Central memory CD4-positive, alpha-beta T cell (primary cell): ENCODE measurements at places on chromosomes 12 and 14.
A peak's percentile ranks its signal among the peaks of the same experiment; 100 is the strongest.

DNA sequence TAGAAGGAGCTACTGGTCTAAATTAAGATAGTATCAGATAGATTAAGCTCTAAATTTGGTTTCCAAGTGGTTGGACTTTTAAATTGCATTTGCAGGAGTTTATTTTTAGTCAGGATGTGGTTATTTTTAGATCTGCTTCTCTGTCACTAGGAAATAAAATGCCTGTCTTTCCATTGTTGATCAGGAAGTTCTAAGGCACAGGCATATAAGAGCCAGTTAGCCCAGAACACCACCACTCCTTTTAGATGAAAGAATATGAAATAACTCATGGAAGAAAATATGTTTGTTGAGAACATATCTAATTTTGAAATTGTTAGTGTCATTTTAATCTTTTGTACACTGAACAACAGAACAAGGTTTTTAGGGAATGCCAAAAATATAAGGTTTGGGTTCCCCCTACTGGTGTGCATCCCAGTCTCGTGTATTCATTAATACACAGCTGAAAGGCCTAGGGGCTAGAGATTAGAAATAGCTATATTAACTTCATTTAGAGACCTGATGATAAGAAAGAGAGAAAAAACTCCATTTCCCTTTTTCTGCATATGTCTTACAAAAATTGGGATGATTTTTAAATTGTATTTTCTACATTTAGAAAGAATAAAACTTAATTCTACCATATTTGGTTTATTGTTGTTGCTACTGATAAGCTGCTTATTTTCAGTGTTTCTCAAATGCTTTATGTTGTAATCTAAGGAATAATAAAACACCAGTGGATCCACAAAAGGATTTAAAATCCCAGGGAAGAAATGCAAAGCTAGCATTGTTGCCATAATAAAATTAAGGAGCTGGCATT lies 67.2 kb downstream of the RIC8B start:
- peak; percentile 28 for DNase-seq

DNA sequence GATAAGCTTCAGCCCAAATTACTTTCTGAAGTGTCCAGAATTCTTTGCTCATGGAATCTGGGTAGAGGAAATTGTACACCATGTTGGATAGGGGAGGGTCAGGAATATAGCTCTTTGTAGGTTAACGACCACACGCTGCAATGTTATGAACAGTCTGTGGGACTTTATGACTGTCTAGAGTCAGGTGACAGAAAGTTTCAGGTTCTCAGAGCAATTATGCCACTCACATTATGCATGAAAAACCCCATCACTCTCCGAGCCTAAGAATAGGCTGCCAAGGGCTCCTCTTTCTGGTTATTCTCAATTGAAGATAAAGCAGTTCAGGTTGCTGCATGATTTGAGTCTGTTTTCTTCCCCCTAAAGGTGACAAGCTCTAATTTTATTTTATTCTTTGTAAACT lies 430.9 kb downstream of the ATP23 start:
- DNase-seq, result no peak

- no peak for DNase-seq
Observed at GRCh38 chr14:83356080-83356479, 1822.4 kb upstream of the SEL1L start.

- DNase-seq, result no peak
Observed at GRCh38 chr14:103890821-103891666, 37.2 kb upstream of the TDRD9 start.

- no peak for DNase-seq
Observed at GRCh38 chr12:129049917-129050316, 196.6 kb downstream of the GLT1D1 start.

DNA sequence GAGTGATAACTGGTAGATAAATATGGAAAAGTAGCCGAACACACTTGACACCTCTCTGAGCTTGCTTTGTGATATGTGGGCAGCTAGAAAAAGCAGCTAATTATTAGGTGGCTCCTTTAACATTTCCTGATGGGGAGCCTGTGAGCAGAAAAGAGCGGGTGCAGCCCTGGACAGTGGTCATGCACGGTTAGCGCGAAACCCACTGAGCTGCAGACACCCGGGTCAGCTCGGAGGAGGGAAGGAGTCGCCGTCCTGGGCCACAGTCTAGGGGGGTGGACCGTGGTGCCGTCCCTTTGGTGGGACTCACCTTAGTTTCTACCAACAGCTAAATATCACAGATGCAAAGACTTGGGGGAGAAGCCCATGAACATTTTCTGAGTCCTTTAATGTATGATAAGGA lies 6.6 kb downstream of the COA8 start:
- DNase-seq, result no peak

DNA sequence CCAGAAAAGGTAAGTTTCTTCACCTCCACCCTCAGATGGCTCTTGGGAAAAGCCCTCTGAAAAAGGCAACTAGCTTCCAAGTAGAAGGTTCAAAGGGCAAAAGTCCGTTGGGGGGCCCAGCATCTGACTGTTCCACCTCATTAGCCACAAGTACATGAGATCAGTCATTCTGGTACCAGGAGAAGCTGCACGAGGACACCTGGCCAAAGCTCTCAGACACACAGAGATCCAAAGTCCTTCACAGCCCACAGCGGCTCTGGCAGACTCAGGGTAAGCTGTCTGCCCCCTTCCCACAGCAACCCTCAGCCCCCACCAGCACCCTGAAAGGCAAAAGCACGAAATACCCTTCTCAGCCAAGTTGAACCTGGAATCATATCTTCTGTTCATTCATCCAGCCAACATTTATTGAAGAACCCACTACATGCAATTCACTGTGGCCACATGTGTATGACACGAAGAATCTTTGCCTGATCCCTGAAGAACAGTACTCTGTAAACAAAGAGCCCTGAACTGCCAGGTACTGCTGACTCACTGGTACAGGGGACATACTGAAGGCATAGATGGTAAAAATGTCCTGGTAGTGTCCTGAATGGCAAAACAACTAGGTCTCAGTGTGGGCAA lies 19.0 kb downstream of the SLC7A7 start:
- no peak for DNase-seq

- no peak for DNase-seq
Observed at GRCh38 chr12:128114485-128114884, 152.5 kb upstream of the TMEM132C start.

- no peak for DNase-seq
Observed at GRCh38 chr12:117330441-117331113, 30.8 kb downstream of the NOS1 start.

DNA sequence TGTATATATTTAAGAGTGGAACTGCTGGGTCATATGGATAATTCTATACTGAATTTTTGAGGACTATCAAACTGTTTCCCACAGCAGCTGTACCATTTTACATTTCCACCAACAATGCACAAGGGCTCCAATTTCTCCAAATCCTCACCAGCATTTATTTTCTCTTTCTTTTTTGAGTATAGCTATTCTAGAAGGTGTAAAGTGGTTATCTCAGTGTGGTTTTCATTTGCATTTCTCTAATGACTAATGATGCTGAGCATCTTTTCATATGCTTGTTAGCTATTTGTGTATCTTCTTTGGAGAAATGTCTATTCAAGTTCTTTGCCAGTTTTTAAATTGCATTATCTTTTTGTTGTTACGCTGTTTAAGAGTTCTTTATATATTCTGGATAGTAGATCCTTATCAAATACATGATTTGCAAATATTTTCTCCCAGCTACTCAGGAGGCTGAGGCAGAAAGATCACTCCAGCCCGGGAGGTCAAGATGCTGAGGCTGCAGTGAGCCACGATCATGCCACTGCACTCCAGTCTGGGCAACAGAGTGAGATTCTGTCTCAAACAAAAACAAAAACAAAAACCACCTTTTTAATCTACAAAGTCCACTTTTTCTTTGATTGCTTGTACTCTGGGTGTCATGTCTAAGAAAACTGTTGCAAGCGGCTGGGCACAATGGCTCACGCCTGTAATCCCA lies 32.8 kb downstream of the GTF2A1 start:
- no peak for DNase-seq

DNA sequence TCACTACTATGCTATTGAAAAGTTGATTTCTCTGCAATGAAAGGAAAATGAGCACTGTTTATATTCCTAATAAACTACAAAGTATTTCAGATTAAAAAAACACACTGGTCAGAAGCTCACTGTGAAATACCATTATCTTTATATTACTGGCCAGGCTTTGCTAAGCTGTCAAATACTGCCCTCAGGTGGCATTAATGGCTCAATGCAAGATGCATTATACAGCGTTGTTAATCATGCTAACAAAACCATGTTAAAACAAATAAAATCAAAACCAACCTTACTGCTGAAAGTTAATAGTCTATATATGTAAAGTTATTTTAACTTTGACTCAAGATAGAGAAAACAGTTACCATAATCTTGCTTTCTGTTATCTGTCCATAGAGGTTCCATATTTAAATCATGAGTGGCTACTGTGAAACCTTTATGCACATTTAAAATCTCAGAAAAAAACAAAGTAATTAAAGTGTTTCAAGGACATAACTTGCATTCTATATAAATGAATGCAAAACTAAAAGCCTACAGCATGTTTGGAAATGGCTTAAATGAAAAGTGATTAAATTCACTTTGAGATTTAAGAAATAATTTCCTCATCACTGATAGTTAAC lies 121.7 kb downstream of the RALGAPA1 start:
- DNase-seq, result no peak

DNA sequence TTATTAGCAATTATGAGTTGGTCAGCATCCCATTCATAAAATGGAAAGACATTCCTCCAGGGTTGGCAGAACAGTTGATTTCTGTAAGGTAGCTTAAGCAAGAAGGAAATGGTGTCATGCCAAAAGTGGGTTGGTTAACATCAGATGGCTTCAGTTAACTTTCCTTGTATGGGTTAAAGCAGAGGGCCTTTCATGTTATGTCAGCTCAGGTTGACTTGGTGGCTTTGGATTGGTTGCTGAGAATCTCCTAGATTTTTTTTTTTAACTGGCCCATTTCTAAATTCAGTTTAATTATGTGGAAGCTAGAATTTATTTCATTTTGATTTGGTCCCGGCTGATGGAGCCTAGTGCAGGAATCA lies 87.8 kb downstream of the BBS10 start:
- DNase-seq, result no peak

DNA sequence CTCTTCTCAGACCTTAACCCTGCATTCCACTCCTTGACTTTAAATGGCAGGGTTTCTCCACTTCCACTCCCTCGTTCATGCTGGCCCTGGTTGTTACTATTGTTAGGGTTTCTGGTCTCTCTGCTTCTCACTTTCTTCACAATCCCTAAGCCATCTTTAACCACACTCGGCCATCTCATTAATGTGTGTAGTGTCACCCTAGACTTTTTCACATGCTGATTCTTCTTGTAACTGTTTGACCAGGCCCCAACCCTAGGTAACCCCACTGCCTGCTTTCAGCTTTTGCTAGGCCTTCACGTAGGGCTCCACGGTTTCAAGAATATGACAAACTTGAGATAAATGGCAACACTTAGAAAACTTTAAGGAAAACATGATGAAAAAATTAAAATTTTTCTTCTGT lies 195.1 kb downstream of the IPO8 start:
- no peak for DNase-seq

GRCh38 chr14:102221026-102221425 lies 81.3 kb downstream of the WDR20 start:
- DNase-seq, result no peak

GRCh38 chr12:16062611-16063010 lies 151.5 kb downstream of the DERA start:
- DNase-seq, result no peak

DNA sequence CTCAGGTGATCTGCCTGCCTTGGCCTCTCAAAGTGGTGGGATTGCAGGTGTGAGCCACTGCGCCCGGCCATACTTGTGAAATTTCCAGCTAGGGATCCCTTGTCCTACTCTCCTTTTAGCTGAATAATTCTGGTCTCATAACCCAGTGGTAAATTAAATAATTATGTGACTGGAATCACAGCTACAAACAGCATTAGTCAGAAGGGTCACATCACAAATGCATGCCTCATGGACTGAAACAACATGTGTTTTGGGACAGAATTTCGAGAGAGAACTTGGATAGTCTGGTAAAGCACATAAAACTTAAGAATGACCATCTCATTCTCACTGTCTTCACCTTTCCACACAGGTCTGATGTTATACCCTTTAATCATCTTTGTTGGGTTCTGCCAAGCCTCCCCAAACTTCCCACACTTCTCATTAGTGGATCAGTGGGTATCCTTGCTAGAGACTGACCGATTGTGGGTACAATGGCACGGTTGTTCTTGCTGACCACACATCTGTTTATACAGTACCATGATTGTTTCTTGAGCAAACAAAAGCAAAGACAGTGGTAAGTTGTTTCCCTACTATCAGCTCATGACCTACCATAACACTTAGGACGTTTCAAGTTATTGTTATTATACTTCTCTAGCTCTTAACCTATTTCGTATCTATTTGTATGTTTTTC lies 5.1 kb downstream of the GPRC5D start:
- DNase-seq, result no peak

GRCh38 chr12:87866578-87867292 lies 162.5 kb downstream of the C12orf50 start:
- DNase-seq, result no peak
